Omental fat pad (tissue), 4 donors: ENCODE measurements at places on chromosomes 5 and 9.

DNA sequence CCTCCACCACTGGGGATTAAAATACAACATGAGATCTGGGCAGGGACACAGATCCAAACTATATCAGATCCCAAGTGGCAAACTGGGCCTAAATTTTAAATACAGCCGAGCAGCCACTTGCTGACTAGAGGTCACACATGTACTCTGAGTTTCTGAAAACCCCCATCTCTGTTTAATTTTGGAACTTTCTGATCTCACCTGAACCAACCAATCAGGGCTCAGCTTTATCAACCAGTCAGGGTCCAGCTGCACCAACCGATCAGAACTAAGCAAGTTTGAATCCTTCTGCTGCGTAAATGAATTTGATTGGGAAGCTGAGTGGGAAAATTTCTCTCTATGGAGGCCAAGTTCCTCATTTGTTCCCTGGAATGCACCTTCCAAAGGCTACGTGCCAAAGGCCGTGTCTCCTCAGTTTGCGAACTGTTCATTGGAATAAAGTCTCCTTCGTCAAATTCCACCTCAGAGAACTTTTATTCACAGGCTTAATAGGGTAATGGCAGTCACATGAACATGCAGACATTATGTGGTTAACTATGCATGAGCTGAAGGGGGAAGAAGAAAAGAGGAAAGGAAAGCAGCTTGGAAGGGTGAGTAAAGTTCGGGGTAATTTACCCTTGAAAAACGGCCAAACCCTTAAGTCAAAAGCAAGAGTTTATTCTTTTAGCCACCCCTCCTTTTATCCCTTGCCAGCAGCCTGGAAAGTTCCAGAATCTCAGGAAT is 3.7 kb downstream of the CD180 start:
- DNase-seq, result no peak

DNA sequence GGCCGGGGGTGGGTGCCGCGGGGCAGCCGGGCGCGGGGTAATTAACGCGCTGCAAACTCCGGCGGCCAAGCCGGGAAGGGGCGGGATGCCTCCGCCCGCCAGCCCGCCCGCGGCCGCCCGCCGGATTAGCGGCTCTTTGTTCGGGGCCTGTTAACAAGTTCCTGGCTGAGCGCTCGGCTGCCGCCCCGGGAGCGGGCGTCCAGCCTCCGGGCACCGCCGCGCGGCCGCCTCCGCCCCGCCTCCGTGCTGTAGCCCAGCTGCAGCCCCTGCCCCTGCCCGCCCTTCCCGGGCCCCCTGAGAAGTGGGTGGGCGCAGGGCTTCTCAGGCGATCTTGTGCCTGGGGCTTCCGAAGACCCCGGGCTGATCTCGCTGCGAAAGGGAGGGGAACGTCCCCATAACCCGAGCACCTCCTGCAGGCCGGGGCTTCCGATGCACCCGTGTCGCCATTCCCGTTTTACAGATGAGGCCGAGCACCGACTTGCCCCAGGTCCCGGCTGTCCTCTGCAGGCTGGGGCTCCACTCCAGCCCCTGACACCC is 7.5 kb downstream of the UNC5A start:
- no peak for DNase-seq

DNA sequence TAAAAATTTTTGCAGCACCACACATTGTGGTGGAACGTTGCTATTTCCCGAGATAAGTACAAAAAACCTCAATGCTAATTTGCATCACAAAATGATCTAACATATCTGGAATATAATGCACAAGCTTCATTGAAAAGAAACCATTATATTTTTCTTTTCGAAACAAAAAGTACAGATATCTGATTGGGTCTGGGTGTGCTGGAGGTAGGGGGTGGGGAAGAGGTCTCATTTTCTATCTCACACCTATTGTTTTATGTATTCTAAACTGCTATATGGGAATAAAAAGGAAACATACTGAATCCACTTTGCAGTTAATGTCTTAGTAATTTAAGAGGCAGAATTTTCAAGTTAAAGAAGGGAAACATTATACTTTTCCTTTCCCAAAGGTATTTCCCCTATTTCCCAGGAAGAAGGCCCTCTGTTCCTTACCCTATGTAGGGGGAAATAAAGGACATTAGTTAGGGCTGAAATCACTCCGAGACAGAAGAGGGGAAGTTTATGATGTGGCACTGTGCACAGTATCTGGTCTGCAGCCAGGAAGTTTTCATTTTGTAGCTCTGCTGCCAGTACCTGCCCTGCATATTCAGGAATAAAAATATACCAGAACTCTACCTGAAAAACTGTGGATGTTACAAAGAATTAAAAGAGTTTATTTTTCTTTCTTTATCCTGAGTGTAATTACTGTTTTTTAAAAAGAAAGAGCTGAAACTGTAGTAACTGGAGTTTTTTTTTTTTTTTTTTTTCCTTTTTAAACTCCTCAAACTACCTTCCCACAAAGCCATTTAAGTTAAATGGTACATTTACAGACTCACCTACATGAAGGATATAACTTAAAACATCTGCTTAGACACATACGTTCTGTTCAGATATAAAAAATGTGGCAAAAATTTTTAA is 7.4 kb downstream of the MEF2C start:
- no peak for DNase-seq

DNA sequence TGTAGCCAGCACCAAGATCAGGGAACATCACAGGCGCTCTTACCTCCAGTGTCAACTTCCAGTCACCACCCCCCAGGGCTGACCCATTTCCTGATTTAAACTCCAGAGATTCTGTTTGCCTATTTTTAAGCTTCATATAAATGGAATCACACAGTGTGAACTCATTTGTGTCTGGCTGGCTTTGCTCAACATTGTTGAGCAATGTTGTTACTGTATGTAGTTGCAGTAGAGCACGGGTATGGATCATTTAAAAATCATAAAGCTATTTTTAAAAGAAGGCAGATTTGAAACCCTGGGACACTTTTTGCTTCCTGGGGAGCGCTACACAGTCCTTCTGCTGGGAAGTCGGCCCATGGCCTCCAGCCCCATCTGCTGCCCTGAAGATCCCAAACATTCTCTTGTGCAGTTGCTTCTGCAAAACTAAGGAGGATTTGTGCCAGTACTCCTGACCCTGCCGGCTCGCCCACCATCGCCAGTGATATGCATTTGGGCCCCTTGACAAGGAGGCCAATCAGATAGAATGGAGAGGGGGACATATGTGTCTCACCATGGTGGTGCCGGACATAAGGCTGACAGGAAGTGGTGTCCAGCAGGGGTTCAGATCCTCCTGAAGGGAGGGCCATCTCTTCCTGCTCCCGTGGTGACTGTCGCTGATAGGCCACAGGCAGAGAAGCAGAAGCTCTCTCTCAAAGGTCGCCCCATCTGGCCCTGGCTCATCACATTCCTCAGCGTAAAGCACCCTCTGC is 13.3 kb downstream of the DCANP1 start:
- DNase-seq, result no peak

DNA sequence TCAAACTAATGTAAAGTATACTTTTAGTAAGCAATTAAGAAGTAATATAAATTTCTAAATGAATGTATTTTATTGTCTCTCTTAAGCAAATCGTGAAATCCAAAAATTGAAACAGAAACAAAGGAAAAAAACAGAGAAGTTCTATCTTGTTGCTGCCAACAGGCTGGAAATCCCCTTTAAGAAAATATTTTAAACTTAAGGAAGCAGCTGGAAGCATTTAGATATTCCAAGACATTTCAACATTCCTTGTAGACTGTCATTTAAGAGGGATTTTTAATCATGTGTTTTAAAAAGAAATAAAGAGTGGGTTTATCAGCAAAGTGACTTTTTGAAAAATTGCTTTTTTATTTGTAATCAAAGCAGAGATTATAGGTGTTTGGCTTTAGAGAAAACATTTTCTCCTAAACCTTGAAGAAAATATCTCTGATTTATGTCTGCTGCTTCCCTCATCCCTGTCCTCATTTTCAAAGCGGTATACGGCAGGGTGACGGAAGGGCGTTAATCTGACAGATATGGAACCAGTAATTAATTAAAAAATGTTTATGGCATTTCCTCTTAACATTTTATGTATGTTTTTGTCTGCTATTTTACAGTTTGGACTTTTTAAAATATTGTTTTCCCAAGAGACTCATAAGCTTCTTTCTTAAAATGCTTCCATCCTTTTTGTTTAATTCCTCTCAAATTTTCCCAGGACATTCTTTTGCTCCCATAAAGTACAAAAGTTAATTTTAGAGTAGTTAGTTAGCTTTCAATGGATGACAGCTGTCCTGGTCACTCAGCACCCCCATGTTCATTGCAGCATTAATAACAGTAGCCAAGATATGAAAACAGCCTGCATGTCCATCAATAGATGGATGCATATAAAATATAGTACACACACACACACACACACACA is 245.6 kb downstream of the LURAP1L start:
- no peak for DNase-seq

GRCh38 chr9:99286536-99286935 is 64.5 kb downstream of the SEC61B start:
- no peak for DNase-seq

GRCh38 chr5:147176422-147176821 is 58.4 kb upstream of the STK32A start:
- no peak for DNase-seq

DNA sequence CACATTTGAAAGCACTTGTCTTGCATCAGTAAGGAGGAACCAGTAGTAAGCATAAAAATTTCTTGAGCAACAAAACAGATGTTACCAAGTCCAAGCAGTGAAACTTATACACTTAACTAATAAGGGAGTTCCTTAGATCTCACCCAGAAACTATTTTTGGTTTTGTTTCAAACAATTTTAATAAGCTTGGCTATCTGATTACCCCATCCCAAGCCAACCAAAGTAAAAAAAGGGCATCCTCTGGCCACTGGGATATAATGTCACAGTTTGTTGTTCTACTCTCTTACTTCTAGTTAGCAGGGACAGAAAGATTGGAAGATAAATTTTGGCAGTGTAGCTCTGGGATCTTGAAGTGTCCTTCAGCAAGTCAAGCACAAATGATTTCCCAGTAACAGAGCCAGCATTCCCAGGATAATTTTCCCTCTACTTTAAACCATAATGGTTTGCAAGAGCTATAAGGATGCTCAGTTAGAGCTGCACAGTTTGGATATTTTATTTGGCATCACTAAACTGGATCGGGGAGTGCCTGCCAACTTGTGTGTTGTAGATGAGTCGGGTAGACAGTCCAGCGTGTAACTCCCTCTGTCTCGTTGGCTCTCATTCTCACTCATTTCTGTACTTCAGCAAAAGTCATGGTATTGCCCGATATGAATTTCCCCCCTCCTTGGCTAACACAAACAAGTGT is 161.9 kb upstream of the HMHB1 start:
- no peak for DNase-seq

DNA sequence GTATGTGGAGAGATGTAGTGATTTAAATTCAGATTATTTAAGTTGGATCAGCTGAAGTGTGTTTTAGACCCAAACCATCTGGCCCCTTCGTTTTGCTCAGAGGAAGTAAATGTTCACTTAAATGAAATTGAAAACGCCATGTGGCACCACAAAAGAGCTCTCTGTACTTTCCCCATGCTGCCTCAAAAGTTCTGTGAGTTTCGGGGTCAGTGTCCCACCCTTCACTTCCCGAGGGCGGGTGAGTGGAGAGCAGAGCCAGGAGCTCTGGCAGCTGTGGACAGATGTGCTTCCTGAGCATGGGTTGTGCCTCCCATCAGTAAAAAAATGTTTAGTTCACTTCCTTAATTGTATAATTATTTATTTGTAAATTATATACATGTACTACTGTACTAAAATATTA is 48.4 kb downstream of the PSD2 start:
- DNase-seq, result no peak

GRCh38 chr5:135057233-135057632 is 23.2 kb upstream of the PITX1 start:
- no peak for DNase-seq

- no peak for DNase-seq
Measured at GRCh38 chr5:44663991-44664710, 144.6 kb upstream of the MRPS30 start.

GRCh38 chr9:123434619-123435240 is 78.7 kb downstream of the CRB2 start:
- no peak for DNase-seq

DNA sequence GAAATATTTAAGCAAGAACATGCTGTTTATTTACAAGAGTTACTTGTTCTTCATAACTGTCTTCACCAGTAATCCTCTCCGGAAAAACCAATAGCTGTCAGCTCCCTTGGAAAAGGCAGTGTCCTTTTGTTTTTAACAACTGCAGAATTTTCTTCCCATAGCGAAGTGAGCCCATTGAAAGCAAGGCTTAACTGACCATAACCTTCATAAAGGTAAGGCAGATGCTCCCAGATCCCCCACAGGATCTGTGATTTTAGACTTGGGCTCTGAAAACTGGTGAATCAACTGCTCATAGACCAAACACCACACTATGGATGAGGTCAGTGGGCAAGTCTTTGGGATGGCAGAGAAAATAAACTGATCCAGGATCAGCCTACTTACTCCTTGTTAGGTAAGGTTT is 155.0 kb downstream of the GLIS3 start:
- no peak for DNase-seq

DNA sequence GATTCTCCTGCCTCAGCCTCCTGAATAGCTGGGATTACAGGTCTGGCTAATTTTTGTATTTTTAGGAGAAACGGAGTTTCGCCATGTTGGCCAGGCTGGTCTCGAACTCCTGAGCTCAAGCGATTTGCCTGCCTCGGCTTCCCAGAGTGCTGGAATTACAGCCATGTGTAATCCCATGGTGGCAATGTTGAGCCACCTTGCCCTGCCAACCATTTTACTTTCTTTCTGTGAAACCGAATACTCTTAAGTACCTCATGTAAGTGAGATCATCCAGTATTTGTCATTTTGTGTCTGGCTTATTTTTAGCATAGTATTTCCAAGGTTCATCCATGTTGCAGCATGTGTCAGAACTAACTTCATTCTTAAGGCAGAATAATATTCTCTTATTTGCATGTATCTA is 8.2 kb downstream of the PRRC2B start:
- no peak for DNase-seq

DNA sequence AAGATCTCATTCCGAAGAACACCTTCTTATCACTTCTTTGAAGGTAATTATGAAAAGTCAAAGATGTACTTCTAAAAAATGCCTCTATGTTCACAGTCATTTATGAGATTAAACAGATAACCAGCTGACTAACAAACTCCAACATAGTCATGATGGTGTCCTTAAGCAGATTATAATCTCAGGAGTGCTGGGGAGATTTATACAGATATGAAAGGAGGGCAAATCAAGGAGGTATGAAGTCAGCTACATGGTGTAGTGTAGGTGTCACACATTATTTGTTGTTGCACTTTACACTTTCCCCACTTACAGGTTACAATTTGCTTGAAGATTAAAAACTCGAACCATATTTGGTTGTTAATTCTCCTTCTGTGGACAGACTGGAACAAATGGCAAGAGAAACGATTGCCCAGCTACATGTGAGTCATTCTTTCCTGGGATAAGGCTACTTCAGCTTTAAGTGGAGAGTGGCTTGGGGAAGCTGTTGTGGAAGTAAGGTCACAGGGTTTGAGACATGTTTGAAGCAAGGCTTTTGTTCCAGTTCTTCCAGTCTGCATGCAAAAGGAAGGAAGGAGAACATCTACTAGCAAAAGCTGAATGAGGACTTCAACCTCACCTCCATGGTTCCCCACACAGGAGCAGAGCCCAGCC is 320.1 kb downstream of the ADGRV1 start:
- DNase-seq, result no peak
